ENCODE measurements at places on chromosomes 1 and 21.

GRCh38 chr21:41445465-41445862 is 19.4 kb downstream of the MX1 start:
- no peak for DNase-seq

DNA sequence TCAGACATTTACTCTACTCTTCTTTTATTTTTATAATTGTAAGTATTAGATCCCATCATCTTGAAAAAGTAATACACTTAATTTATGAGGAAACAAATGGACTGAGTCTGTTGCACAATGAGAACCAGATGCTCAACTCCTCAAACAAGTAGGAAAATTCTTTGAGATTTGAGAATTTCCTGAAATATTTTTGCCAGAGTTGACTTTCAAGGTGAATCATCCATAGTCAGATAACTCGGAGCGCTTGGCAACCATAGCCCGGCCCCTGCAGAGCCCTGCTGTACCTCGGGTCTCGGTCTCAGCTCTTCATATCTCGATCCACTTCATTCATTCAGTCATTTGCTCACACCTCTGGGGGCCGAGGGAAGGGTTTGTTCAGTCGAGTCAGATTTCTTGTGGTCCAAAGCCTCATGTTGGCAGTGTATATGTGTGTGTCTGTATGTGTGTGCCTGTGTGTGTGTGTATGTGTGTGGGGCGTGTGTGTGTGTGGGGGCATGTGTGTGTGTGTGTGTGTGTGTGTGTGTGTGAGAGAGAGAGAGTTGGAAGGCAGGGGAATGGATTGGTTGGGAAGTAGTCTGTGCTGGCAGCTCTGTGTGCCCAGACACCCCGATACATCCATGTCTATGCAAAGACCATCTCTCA is 18.1 kb upstream of the PCP4 start:
- DNase-seq = no peak

- DNase-seq = no peak
These were observed 134.6 kb downstream of the TPR start for GRCh38 chr1:186240436-186240835.

- DNase-seq = no peak
These were observed 41.2 kb upstream of the CFAP298 start for GRCh38 chr21:32653326-32653901.

Data from CD14-positive monocyte (primary cell).